Activated T-cell treated with anti-CD3 and anti-CD28 coated beads, Interleukin-2, amount 50 U/mL, for 4 hours (primary cell): ENCODE measurements at places on chromosomes 3 and 15. TPM values are rescaled to one million over a fixed set of nuclear protein-coding genes. Genes with fewer than 3 reads are reported as not detected.
A peak's percentile ranks its signal among the peaks of the same experiment; 100 is the strongest.

DNA sequence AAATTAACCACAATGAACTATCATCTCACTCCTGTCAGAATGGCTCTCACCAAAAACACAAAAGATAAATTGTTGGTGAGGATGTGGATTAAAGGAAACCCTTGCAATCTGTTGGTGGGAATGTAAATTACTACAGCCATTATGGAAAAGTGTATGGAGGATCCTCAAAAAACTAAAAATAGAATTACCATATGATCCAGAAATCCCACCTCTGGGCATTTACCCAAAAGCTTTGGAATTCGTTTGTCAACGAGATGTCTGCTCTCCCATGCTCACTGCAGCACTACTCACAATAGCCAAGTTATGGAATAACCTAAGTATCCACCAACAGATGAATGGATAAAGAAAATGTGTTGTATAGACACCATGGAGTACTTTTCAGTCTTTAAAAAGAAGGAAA lies 21.6 kb downstream of the FSIP1 start:
- no peak for DNase-seq

DNA sequence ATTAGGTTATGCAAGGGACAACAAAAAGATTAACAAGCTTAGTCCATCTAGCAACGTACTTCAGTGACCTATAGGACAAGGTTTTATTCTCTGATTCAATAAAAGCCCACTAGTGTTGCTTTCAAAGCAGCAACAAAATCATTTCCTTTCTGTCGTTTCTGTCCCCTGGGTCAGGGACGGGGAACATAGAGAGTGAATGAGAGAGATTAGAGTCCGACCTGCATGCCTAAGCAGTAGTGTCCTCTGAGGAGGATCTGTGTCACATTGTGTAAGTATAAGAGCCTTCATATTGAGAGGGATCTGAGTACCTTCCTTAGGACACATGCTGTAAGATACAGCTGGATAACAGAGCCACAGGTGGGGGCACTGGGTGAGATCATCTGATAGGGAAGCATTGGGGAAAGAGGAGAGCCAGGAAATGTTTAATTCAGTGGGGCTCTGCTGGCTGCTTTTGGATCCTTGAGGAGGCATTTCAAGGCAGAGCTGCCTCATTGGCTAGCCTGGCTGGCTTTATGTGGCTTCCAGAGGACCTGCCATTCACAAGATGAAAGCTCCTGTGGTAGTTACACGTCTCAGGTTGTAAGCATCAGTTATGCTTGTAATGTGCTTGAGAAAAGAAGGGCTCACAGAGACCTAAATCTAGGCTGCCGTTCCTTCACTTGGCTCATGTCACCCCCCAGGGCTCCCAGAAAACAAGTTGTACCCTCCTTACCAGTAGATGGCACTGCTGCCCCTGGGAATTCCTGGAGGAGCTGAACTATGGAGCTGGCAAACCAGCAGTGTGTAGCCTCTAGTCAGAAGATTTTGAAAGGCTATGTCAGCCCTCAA lies 2.7 kb downstream of the TMEM108 start:
- DNase-seq, result no peak

The ITPKA gene
- total RNA-seq, result 0.47 TPM

GRCh38 chr15:50113187-50113505 lies 5.9 kb downstream of the ATP8B4 start:
- no peak for DNase-seq

DNA sequence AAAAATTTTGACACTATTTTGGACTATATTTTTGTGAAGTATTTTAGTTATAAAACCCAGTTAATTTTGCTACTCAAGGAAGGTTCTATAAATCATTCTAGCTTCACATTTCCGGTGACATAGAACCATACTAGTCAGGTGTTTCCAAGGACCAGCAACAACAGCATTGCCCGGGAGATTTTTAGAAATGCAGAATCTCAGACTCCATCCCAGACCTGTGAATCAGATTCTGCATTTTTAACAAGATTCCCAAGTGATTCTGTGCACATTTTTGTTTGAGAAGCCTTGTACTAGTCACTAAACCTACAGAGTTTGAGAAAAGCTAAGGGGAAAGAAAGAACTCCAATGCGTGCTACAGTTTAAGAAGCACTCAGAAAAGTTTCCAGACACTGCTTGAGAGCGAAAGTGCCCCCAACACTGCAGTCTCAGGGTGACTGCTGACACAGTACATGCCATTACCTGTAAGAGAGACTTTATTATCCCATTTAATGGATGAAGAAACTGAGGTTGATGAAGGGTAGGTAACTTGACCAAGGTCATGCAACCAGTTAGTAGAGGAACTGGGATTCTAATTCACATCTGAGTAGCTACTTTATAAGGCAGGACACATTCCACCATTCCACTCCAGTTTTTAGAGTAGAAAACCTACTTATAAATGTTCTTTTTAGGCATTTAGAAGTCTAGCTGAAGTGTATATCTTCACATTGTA lies 49.7 kb upstream of the USP3 start:
- DNase-seq, result no peak

- no peak for DNase-seq
Measured at GRCh38 chr15:25761971-25762662, 101.0 kb downstream of the ATP10A start.

- DNase-seq, result no peak
Measured at GRCh38 chr3:138338811-138339210, 9.2 kb upstream of the NME9 start.

DNA sequence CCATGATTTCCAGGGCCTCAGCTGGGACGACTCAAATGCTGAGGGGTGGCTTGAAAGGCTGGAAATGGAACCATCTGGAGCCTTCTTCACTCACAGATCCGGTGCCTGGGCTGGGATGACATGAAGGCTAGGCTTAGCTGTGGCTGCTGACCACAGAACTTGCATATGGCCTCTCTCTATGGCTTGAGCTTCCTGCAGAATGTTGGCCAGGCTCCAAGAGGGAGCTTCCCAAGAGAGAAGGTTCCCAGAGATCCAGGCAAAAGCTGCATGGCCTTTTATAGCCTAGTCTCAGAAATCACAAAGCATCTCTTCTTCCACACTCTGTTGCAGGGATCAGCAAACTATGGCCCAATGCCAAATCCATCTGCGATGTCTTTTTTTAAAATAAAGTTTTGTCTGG lies 44.8 kb downstream of the GATM start:
- no peak for DNase-seq

- no peak for DNase-seq
Measured at GRCh38 chr15:85470563-85471271, 90.3 kb downstream of the AKAP13 start.

GRCh38 chr3:46942076-46942475 lies 34.5 kb downstream of the CCDC12 start:
- DNase-seq, result no peak

The CD276 gene
- total RNA-seq, result 2.6 TPM

GRCh38 chr15:31285772-31286261 lies 40.8 kb upstream of the KLF13 start:
- DNase-seq, result no peak

The BUB1B gene
- total RNA-seq, result 12.1 TPM

DNA sequence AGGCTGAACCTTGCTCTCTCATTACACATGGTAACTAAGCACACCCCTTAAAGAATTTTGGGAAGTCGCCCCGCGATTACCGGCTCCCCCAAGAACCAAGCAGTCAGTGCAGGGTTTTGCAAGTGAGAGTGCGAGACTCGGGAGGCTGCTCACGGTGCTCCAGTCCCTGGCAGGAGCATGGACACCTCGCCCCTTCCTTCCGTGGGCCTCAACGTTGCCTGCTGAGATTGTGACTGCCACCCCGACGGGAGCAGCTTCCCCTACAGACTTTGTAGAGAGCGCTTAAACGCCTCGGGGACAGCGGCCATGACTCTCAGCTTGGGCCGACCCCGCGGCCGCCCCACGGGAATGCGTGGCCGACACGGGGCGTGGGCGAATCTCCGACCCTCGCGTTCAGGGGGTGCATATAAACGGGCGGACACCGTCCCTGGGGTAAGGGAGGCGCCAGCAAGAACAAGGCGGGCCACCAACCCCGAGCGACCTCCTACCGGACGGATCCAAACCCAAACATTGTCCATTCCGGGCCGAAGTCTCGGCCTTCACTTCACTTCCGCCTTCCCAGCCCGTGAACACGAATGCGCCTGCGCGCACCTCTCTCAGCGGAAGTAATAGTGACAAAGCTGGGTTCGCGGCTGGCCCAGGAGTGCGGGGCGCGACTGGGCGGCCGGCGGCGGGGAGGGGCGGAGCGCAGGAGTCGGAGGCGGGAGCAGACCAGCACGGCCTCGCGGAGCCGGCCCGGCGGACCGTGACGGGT lies at the start of gene ATP2C1:
ATP2C1 (plus strand) TSS at position 709 of the 754 bp plus-strand sequence. CDS start 686 bp downstream, outside the sequence.
- peak; percentile 84 for DNase-seq

GRCh38 chr15:91529534-91529933 lies 324.0 kb upstream of the SLCO3A1 start:
- no peak for DNase-seq

GRCh38 chr15:77603611-77604336 lies 28.9 kb downstream of the LINGO1 start:
- no peak for DNase-seq

The APOD gene
- total RNA-seq, result not detected

The HTR3C gene
- total RNA-seq, result not detected
